ENCODE measurements at places on chromosomes 7 and 10.

GRCh38 chr10:131430716-131431412, 119.3 kb upstream of the TCERG1L start:
- no peak for DNase-seq

GRCh38 chr7:24718977-24719491, 38.2 kb downstream of the GSDME start:
- DNase-seq = no peak

- DNase-seq = no peak
Measured at GRCh38 chr10:132368881-132369635, 27.9 kb upstream of the PWWP2B start.

- DNase-seq = no peak
Measured at GRCh38 chr7:50782375-50783208, at the start of gene GRB10. GRB10 (minus strand) TSS chr7:50782896; CDS start chr7:50732322, 50,574 bp downstream.

DNA sequence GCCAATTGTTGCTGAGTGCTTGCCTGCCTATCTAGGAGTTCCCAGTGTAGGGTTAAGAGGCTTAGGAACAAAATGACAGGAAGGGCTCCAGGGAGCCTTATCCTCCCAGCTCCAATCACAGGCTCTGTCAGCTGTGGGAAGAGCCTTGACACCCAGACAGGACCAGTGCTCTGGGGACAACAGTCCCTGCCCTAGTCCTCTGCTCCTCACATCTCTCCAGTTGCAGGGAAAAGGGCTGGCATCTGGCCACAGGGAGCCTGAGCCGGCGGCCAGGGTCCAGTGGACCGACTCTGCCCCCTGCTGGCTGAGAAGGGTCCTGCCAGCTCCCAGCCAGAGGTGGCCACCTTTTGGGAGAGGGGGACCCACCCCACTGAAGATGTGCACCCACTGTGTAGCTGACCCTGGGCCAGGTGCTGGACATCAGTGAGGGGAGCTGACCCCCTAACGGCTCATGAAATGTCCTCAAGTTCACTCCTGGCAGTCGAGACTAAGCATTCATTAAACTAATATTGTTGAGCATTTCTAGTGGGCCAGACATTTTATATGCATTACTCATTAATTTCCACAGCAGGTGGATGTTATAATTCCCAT, 17.6 kb downstream of the DNAJB12 start:
- DNase-seq = peak; percentile 48

DNA sequence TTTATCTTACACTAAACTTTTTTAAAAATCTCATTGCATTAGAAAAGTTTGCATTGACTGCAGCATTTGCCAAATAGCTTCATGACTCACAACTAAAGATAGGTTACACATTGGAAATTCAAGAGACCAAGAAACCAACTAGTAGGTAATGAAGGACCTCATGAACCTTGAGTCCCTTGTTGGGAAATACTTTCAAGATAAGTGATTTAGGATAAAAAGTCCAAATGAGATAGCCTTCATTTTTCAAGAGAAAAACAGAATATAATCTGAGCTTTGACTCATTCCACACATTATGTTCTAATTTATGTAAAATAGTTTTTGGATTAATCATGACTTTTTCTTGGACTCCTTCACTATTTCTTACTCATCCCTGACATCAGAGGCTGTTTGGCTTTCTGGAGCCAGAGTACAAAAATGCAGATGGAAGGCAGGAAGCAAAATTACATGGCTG, 13.1 kb upstream of the LIPF start:
- no peak for DNase-seq

- no peak for DNase-seq
Measured at GRCh38 chr7:35019179-35019729, 18.0 kb downstream of the DPY19L1 start.

DNA sequence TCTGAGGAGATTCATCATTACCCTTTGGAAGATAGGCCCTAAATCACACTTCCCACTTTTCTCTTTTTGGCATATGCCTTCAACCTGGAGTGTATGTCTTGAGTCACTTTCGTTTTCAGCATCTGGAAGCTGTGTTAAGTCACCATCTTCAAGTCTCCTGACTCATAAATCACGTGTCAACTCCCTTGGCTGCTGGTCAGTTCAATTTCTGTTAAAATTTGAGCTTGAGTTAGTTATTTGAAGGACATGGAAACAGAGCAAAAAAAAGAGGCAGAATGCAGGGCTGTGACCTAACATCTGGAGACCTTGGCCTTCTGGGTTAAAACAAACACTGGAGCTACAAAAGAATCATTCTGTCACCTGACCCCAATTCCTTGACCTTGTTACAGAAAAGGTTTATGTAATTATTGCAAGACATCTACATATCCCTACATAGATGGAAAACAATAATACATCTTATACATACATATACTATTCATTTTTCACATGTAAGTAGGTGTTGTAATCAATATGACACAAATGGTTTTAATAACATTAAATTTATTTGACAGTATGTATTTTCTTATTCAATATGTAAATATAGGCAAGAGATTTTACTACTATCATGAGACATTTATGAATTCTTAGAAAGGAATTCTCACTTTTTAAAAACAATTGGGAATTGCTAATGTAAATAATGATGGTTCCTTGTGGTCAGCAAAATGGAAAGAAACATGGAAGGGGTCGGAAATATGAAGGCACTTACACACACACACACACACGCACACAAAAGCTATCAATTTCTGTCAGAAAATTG, 169.7 kb upstream of the PHYHIPL start:
- no peak for DNase-seq

DNA sequence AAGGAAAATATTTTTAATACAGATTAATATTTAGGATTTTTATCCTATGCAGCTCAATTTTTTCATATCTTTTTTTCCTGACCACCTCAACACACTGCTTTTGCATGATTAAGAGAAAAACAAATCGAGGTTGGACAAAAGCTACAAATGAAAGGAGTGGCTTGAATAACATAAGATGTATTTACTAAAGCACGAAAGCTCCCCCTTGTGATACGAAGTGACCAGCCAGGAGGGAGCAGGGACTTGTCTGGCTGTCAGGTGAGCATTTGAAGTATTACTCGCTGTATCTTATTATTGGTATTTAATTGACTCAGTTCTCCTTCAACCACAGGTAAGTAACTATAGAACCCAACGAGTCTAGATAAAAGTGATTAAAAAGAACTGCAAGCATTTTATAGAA, 265.2 kb upstream of the PHF14 start:
- DNase-seq = no peak

DNA sequence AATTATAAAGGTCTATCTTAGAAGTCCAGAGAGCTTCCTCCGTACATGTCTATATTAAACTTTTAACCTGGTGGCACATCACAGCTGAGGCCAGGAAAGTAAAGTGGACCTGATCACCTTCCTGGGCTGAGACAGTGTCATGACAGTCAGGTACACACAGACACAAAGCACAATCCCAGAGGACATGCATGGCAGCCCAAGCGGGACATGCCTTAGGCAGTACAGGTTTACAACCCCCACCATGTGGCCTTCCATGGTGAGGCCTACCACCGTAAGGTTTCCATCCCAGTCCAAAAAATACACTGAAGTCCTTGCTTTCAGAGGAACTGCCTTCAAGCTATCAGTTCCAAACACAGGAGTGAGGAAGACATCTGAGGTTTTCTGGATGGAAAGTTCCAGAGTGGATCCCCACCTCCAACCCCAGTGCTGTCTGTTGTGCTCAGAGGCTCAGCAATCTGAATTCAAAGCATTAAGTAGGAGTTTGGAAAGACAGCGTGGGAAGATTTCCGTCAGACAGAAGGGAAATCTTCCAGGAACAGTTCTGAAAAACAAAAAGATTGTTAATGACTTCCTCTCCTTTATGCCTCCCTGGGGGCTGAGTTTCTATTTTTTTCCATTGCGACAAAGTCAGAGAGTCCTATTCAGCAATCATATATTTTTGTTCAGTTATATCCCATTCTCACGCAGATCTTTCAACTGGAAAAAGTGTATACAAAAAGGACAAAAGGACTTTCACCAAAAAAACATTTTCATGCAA, 20.1 kb downstream of the IFIT3 start:
- no peak for DNase-seq

DNA sequence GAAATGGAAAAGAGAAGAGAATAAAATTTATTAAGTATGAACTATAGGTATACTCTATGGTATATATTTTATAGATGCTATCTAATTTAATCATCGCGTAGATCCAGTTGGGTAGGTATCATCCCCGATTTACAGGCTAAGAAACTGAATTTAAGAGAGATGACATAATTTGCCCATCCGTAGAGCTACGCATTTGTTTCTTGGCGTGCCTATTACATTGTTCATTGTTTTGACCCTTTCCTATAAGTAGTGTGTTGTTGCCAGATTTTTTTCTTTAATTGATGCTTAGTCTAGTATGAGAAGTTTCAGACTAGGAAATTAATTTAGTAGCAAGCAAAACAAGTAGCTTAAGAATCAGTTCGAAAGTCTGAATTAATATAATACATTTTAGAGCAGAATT, 205.7 kb upstream of the NPSR1 start:
- no peak for DNase-seq

GRCh38 chr7:148325208-148325607, 265.4 kb upstream of the C7orf33 start:
- no peak for DNase-seq

- no peak for DNase-seq
Measured at GRCh38 chr10:76089556-76090180, 658.2 kb downstream of the LRMDA start.

DNA sequence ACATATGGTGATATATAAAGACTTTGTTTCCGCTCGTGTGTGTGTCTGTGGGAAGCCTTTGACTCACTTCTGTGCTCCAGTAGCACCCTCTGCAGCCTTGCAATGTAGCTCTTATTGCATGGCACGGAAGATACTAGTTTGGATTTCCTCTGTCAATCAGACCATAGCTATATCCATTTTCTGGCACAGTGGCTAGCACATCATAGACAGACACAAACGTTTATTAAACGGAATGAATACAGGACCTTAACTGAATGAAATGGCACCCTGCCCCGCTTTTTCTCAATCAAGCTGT, 124.0 kb upstream of the PTPN20 start:
- peak; percentile 27 for DNase-seq

GRCh38 chr10:114442091-114442630, 37.9 kb upstream of the AFAP1L2 start:
- DNase-seq = no peak

DNA sequence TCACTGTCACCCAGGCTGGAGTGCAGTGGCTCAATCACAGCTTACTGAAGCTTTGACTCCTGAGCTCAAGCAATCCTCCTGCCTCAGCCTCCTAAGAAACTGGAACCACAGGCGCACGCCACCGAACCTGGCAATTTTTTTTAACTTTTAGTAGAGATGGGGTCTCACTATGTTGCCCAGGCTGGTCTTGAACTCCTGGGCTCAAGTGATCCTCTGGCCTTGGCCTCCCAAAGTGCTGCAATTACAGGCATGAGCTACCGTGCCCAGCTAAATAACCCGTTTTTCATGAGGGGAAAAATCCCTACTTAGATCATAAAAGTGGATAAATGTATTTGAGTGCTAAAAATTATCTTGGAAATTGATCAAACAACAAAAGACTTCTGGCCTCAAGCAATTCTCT, 200.5 kb upstream of the IMMP2L start:
- DNase-seq = no peak
